ENCODE measurements at places on chromosomes 2 and 18. TPM values are rescaled to one million over a fixed set of nuclear protein-coding genes. Genes with fewer than 3 reads are reported as not detected.

DNA sequence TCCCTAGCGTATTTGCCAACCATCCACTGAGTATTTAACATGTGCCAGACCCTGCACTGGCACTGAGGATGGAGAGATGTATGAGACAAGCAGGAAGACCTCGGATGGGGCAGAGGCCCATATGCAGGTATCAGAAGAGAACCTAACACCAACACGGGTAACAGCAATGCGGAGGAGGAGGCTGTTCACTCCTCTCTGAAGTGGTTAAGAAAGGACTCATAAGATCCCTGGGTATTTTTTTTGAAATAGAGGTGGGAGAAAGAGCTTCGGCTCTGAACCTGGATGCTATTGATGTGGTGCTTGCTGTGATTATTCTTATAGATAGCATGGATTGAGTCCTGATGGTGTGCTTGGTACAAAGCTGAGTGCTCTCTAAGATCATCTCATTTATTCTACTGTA lies 418.3 kb downstream of the LPIN1 start:
- H3K27ac ChIP-seq, result no peak overlapping the region
- H3K4me3 ChIP-seq, result no peak overlapping the region
- H3K27me3 ChIP-seq, result no peaks in the 10 kb centered on the region
- no peaks in the 10 kb centered on the region for H3K4me1 ChIP-seq

DNA sequence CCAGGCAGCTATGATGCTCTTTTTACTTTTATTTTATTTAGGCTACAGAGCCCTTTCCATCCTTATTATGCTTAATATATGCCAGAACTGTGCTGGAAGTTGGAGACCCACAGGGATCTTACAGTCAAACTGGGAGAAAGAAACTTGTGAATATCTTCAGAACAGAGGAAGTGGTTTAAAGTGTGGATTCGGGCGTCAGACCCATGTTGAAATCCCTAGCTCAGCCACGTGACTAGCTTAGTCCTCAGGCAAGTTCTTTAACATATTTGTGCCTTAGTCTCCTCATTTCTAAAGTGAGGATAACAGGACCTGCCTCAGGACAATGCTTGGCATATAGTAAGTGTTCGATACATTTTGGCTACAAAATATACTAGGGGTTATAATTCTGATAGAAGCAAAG lies 59.1 kb downstream of the MAP3K20 start:
- H3K27ac ChIP-seq, result no peak overlapping the region
- H3K4me3 ChIP-seq, result no peak overlapping the region
- no peaks in the 10 kb centered on the region for H3K36me3 ChIP-seq
- no peaks in the 10 kb centered on the region for H3K27me3 ChIP-seq

- no peaks in the 10 kb centered on the region for H3K27me3 ChIP-seq
- no peak overlapping the region for H3K4me3 ChIP-seq
- no peaks in the 10 kb centered on the region for H3K36me3 ChIP-seq
- no peak overlapping the region for H3K27ac ChIP-seq
- H3K4me1 ChIP-seq, result no peaks in the 10 kb centered on the region
These were observed 528.8 kb downstream of the CPS1 start for GRCh38 chr2:211085056-211085680.

DNA sequence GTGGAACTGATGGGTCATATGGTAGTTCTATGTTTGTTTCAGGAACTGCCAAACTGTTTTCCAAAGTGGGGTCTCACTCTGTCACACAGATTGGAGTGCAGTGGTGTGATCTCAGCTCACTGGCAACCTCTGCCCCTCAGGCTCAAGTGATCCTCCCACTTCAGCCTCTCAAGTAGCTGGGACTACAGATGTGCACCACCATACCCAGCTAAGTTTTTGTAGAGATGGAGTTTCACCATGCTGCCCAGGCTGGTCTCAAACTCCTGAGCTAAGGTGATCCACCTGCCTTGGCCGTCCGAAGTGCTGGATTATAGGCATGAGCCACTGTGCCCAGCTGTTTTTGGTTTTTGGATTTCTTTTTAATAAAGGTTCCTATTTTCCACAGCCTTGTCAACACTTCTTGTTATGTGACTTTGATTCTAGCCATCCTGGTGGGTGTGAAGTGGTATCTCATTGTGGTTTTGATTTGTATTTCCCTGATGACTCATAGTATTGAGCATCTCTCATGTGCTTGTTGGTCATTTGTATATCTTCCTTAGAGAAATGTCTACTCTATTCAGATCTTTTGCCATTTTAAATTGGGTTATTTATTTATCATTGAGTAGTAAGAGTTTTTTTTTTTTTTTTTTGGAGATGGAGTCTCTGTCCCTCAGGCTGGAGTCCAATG lies 22.8 kb downstream of the NPC1 start:
- no peak overlapping the region for H3K27ac ChIP-seq
- no peak for DNase-seq
- no peak overlapping the region for H3K4me3 ChIP-seq
- H3K27me3 ChIP-seq, result no peaks in the 10 kb centered on the region

DNA sequence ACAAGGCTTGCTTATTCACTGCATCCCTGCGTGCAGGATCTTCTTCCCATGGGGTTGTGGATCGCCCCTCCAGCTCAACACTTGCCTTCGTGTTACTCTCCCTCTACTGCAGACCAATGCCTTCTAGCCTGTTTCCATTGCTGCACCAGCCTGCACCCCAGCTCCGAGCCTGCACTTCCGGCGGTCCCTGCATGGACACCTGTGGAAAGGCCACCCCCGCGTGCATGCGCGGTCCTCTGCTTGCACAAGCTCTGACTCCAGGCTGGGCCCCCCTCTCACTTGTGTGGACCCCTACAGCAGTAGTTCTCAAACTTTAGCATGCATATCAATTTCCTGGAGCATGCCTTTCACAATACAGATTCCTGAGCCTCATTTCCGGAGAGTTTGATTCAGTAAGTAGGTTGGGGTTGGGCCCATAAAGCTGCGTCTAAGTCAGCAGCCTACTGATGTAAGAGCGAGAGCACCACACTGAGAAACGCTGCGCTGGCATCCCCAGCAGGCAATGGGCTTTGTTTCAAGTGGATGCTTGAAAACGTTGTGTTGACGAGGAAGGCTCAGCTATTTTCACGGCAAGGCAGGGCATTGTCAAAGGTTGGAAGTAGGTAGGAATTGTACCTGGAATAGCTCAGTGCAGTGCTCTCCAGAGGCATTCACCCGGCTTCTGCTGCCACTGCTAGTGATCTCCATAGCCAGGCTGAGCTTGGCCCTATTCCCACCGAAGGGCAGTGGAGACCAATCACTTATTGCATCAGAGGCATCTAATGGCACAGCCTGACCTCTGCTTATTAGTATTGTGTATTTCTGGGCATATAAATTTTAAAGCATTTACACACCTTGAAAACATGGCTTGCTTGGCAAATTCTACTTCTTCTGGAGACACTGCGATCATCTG lies 32.6 kb downstream of the CREG2 start:
- no peaks in the 10 kb centered on the region for H3K36me3 ChIP-seq
- no peaks in the 10 kb centered on the region for H3K4me1 ChIP-seq
- DNase-seq, result no peak
- no peaks in the 10 kb centered on the region for H3K27me3 ChIP-seq

- DNase-seq, result no peak
- no peaks in the 10 kb centered on the region for H3K4me1 ChIP-seq
- H3K27me3 ChIP-seq, result no peaks in the 10 kb centered on the region
- H3K4me3 ChIP-seq, result no peak overlapping the region
- no peaks in the 10 kb centered on the region for H3K36me3 ChIP-seq
- H3K27ac ChIP-seq, result no peak overlapping the region
These were observed 2.6 kb downstream of the SLC14A1 start for GRCh38 chr18:45726603-45727002.

DNA sequence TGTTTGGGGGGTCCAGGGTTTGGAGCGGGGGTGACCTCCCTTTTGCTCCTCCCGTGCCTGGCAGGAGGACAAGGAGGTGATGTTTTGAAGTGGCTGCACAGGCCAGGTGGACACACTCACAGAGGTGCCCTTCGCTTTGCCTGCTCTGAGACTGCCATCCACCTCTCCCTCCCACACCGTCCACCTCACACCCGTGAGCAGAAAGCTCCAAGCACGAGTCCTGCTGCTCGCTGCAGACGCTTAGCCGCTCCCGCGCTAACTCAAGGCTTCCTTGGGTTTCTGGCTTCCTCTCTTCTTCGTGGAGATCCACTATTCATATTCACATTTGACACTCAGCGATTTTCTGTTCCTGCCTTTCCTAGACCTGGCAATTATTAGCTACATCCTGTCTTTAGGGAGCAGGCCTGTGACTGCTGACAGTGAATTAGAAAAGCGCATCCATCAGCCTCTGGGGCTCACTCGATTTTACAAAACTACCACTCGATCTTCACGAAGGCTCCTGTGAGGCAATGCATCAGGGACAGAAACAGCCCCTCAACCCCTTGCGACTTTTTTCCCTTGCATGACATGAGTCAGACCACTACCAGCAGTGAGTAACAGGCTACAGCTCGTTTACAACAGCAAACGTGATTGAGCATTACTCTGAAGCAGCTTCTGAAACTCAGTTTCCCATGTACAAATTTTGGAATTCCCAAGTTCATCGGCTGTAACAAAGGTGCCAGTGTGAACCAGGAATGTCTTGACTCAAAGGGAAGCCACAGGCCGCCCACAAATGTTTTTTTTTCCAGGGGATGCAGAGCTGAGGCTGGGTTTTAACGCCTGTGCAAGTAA lies 238.7 kb upstream of the SOX11 start:
- no peaks in the 10 kb centered on the region for H3K27me3 ChIP-seq
- H3K36me3 ChIP-seq, result no peaks in the 10 kb centered on the region
- H3K4me3 ChIP-seq, result no peak overlapping the region
- no peak for DNase-seq
- no peak overlapping the region for H3K27ac ChIP-seq

TANK gene
- total RNA-seq, result 60.7 TPM

GRCh38 chr2:137870682-137871081 lies 93.6 kb upstream of the HNMT start:
- H3K4me3 ChIP-seq, result no peak overlapping the region
- H3K27me3 ChIP-seq, result no peaks in the 10 kb centered on the region
